Neural progenitor cell (in vitro differentiated cells): ENCODE measurements at places on chromosomes 2 and 18.

DNA sequence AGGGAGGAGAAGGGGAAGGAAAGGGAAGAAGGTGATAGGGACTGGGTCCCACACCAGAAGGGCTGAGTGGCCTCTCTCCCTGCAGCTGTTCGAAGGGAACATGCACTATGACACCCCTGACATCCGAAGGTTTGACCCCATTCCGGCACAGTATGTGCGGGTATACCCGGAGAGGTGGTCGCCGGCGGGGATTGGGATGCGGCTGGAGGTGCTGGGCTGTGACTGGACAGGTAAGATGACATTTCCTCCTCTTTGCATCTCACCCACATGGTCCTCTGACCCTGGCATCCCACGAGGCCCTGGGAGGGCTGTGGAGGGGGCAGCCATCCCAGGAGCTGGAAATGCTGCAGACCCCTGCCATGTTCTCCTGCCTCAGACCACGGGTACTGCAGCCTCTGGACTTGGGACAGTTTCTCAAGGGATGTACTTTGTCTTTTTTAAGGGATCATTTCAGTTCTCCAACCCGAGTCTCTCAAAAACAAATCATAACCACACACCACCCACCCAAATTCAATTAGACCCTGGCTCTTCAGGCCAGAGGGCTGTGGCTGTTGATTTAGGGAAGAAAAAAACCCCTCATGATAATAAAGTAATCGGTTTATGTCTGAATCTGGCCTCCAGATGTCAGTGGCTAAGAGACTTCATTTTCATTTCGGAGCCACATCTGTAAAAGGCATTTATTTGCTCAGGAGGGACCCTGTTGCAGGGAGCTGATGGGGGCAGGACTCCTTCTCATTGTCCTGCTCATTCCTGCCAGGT, 63.5 kb downstream of the NRP2 start:
- no peak for DNase-seq

DNA sequence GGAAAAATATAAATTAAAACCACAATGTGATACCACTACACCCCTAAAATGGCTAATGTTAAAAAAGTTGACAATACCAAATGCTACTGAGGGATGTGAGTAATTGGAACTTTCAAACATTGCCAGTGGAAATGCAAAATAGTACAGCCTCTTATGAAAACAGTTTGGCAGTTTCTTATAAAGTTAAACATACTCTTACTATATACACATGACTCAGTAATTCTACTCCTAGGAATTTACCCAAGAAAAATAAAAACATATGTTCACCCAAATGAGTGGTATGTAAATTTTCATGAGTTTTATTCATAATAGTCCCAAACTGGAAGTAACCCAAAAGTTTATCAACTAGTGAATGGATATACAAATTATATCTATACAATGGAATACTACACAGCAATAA, 228.0 kb downstream of the CYP26B1 start:
- DNase-seq, result no peak

GRCh38 chr2:62054029-62054791, 141.7 kb upstream of the B3GNT2 start:
- no peak for DNase-seq

GRCh38 chr2:162198239-162198638, 45.0 kb downstream of the FAP start:
- DNase-seq, result peak; percentile 29

- peak; percentile 56 for DNase-seq
Observed at GRCh38 chr2:70089220-70089982, 2.1 kb downstream of the PCBP1 start.

- no peak for DNase-seq
Observed at GRCh38 chr2:67996772-67997527, 65.9 kb downstream of the C1D start.

DNA sequence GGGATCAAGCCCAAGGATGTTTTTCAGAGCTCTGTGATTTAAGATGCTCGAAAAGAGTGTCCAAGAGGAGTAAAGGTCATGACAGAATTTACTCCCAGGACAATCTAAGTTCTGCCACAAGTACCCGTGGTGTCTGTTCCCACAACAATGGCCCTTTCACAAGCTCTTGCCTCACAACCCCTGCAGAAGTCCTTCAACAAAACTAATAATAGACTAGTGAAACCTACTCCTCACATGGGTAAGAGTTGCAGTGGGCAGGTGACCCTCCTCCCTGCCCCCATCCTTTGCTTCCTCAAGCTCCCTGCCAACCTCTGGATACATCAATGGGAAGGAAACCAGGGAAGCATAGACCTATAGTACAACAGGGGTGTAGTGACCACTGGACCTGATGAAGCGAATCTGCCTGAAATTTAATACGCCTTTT, 34.9 kb downstream of the PTCD3 start:
- no peak for DNase-seq

- DNase-seq, result no peak
Observed at GRCh38 chr18:56130481-56130880, 507.9 kb downstream of the TXNL1 start.

- no peak for DNase-seq
Observed at GRCh38 chr18:11165138-11165537, 15.8 kb upstream of the PIEZO2 start.

GRCh38 chr2:74278694-74279093, 64.5 kb downstream of the SLC4A5 start:
- no peak for DNase-seq

- no peak for DNase-seq
Observed at GRCh38 chr18:33113416-33113815, 327.1 kb downstream of the CCDC178 start.

GRCh38 chr18:51398104-51398503, 200.6 kb upstream of the MEX3C start:
- DNase-seq, result no peak

- DNase-seq, result no peak
Observed at GRCh38 chr18:33757037-33757436, 179.0 kb downstream of the ASXL3 start.

DNA sequence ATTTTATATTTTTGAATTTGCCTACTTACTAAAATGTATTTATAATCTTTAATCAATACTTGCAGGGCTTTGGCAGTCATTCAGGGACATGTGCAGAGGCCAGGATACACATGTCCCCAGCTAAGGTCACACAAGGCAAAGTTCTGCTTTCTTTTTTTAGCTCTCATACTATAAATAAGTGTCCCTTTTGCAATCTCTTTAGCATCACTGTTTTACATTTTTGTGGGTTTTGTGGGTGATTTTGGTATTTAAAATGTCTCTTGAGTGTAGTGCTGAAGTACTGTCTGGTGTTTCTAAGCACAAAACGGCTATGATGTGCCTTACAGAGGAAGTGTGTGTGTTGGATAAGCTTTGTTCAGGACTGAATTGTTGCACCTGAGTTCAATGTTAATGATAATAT, 309.0 kb upstream of the GULP1 start:
- DNase-seq, result no peak

GRCh38 chr18:26436176-26437051, 111.9 kb downstream of the KCTD1 start:
- no peak for DNase-seq

DNA sequence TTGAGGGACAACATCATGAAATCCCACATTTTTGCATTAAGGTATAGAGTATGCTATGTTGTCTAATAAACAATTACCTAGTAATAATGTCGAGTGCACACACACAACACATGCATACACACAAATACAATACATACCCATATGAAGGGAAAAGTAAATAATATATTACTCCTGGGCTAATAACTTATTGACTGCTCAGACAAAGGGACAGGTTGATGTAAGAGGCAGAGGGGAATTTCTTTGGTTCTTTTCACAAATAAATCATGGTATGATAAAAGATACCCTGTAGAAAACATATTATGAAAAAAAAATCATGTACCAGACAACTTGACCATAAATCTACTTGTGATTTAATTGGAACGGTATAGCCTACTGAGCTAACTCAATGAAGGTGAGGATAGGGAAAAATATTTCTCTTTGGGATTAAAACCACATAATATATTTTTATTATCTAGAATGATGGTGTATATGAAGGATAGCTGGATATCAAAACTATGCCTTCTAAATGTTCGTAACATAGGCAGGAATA, 398.7 kb upstream of the LRRTM4 start:
- DNase-seq, result no peak

DNA sequence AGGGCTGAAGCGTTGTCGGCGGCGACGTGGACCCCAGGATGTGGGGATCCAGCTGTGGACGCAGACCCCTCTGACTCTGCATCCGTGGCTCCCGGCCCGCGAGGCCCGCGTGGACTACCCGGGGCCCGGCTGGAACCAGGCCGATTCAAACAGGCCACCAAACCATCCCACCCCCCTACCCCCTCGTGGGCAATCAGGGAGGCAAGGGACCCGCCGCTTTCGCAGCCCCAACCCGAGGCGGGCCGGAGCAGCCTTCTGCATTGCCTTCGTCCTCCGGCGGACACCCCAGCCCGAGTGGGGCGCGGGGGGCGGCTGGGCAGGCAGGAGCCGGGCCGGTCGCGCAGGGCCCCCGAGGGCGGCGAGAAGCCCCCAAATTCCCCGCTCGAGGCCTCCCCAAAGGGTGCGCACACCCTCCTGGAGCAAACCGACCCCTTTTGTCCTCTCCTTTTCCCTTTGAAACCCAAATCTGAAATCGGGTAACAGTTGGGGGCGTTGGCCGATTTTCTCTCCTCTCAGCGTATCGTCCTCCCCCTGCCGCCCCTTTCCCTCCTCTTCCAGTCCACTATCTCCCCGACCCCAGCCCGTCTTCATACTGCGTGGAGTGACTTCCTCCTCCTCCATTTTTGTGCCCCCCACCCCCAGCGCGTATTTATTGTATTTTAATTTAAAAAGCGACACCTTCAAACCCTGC, 7.4 kb downstream of the SP9 start:
- peak; percentile 56 for DNase-seq

DNA sequence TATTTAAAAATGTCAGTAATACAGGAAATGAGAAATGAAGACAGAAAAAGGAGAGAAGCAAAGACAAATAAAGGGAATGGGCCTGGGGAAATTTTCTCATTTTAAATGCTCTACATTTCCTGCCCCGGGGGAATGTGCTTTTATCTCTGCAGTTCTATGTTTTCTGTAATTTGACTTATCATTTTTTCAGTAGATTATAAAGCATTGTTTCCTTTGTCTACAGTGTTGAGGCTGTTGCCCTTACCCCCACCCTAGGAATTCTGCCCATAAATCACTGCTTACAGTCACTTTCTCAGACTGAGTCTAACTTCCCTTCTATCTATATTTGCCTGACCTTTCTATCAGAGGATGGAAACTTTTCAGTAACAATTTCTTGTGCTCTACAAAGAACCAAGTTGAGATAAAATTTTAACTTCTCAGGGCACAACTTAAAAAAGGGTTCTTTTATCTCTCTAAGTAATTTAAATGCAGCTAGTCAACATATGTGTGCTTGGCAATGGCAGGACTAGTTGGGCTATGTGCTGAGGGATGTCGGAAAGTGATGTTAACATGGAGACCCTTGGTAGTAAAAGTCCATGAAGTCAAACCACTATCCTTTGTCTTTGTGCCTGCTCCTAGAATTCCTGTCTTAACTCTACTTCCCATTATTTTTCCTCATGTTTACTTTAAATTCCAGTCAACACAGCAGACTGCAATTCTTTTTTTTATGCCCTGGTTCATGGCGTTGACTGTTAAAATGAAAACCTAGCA, 146.5 kb upstream of the MMADHC start:
- DNase-seq, result no peak

DNA sequence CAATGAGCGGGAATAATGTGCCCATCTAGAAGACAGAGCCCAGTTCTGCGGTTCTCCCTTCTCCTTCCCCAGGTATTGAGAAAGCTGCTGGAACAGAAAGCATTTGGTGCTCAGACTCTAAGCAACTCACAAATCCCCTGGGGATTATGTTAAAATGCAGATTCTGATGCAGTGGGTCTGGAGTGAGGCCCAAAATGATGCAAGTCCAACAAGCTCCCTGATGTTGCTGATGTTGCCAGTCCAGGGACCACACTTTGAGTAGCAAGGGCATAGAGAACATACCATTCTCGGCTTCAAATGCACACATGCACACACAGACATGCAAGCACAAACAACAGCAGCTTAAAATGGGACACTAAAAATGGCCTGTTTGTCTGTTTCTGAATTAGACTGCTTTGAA, 274.8 kb upstream of the NCKAP5 start:
- no peak for DNase-seq

GRCh38 chr2:237012577-237013267, 73.0 kb upstream of the COPS8 start:
- DNase-seq, result no peak

DNA sequence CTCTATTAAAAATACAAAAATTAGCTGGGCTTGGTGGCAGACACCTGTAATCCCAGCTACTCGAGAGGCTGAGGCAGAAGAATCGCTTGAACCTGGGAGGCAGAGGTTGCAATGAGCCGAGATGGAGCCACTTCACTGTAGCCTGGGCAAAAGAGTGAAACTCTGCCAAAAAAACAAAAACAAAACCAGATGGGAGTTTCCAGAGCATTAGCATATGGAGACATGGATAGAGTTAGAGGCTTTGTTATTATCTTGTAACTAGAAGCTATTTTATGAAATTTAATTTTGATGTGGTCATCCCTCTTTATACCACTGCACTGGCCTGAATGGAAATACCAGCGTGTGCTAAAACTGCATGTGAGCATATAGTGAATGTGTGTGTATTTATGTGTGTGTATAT, 58.9 kb downstream of the TRAPPC8 start:
- DNase-seq, result no peak

DNA sequence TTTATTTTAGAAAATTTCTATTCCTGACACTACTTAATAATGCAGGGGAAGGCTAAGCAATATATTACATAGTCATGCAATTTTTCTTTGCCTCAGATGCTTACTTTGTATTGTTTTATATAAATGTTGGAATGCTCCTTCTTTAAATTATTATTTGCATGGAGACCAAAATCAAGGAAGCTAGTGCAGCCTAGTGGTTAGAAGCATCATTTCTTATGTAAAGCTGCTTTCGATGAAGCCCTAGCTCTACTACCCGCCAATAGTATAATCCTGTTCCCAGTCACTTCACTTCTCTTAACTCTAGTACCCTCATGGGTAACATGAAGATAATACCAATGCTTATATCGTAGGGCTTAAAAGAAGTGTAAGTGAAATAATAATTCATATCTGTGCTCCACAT, 198.9 kb downstream of the LRATD1 start:
- DNase-seq, result no peak

DNA sequence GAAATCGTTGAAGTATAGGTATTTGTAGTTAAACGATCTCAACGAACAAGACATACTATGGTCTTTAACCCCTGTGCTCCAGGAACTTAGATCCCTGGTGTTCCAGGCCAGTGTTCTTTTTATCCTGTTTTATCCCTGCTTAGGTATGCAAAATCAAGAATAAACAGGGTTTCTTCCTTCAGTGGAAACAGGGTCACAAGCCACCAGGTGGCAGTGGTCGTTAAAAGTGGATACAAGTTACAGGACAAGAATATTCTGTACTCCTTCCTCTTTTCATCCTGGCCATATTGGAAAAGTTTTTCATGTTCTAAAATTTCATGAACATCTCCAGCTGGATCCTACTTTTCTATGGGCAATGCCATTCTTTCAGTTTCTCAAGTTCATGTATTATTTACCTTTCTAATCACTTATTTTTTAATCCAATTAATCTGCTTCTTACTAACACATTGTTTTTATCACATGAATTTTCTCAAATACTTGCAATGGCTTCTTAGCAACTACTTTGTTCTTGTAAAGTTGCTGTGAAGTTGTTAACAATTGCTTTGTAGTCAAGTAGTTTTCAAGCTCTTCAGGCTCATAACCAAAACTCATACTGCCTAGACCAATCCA, 16.4 kb upstream of the HNMT start:
- peak; percentile 76 for DNase-seq

- no peak for DNase-seq
Observed at GRCh38 chr2:134468164-134468563, 214.3 kb downstream of the MGAT5 start.
